ENCODE measurements at places on chromosomes 12 and 14.

DNA sequence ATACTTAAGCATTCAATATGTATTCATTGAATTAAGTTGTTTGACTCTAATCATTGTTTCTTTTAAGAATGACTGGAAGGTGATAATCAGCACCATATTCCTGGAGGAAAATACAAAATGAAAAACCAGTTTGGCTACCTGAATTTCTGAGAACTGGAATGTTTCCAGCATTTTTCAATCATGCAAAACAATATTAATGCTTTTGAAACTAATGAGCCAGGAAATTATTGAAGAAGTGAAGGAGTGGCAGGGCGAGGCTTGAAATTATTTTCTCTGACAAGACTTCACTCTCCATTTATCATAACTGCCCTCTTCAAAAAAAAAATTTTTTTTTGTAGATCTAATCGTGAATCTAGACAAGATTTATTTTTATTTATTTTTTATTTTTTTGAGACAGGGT, 19.0 kb downstream of the TMEM19 start:
- no peak for DNase-seq

DNA sequence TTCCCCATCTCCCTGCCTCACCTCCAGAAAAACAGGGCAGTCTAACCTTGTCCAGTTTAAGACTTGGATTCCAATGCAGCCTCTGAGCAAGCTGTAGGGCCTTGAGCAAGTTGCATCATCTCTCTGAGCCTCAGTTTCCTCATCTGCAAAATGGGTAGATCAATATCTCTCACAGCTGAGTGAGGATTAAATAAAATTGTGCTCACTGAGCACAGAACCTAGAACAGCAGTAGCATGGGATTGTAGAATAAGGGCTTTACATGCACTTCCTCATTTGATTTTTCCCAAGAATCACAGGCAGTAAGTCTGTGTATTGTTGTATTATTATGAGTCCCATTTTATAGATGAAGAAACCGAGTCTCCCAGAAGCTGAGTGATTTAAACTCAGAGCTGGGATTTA, 2.0 kb downstream of the DTX1 start:
- no peak for DNase-seq

GRCh38 chr12:54404061-54405004, 14.7 kb downstream of the ITGA5 start:
- no peak for DNase-seq

- no peak for DNase-seq
Observed at GRCh38 chr12:101181776-101182175, 28.3 kb downstream of the SLC5A8 start.

Data from NCI-H446 treated with DMSO at 0.1 percent for 48 hours (cell line).